GM23338 (cell line): ENCODE measurements at places on chromosomes 3 and 15.

GRCh38 chr3:164230385-164231094, 847.8 kb downstream of the SI start:
- DNase-seq: no peak

DNA sequence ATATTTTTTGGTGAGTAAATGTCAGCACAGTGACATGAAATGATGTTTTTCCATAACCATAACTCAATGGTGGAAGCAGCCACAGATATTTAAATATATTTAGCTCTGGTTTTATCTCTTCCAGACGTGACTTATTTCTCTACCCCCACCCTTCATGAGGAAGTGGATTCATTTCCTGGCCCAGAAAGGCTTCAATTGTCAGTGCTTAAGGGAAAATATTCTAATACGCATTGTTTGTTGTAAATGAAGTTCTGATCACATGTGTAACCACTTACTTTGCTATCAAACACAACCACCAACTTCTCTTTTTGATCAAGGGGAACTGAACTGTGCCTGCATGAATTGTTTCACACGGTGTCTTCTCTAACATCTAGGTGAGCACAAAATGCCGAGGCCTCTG, 14.0 kb downstream of the CLDN16 start:
- no peak for DNase-seq

GRCh38 chr3:45188719-45189659, 37.1 kb downstream of the TMEM158 start:
- no peak for DNase-seq

GRCh38 chr3:48612309-48612708, 2.9 kb upstream of the UQCRC1 start:
- DNase-seq: no peak

DNA sequence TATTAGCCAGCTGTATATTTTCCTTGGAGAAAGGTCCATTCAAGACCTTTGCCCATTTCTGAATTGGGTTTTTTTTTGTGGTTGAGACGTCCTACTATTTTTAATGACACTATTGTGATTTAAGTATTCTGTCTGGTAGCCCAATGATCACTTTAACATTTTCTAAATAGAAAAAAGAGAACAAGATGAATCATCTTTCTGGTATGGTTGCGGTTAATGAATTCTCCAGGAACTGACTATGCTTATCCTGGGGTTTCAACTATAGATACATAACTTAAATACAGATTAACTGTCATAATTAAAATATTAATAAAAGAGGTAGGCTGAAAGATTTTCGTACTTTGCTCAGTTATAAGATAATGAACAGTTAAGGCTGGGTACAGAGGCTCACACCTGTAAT, 51.9 kb downstream of the PBRM1 start:
- no peak for DNase-seq

GRCh38 chr3:72625602-72626337, 222.5 kb downstream of the SHQ1 start:
- DNase-seq: no peak

GRCh38 chr15:93146196-93146595, 57.2 kb upstream of the RGMA start:
- no peak for DNase-seq

- DNase-seq: peak; percentile 68
Measured at GRCh38 chr15:90064911-90065681, 37.2 kb downstream of the IDH2 start.

DNA sequence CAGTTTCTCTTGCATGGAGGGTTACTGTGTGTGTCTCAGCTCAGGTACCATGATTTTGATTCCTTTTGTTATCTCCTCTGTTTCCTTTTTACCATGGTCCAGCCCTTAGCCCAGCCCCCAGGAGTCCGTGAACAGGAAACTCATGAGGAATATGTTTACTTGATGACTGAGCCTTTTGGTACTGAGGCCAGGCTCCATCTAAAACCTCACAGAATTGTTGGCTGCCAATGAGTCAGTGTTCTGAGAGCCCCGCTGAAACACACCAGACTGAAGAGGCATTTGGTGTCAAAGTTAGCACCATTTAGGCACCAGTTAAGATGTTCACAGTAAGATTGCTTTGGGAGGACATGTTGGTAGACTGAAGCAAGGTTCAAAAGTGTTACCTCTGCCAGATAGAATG, 80.9 kb downstream of the DGKG start:
- DNase-seq: no peak

DNA sequence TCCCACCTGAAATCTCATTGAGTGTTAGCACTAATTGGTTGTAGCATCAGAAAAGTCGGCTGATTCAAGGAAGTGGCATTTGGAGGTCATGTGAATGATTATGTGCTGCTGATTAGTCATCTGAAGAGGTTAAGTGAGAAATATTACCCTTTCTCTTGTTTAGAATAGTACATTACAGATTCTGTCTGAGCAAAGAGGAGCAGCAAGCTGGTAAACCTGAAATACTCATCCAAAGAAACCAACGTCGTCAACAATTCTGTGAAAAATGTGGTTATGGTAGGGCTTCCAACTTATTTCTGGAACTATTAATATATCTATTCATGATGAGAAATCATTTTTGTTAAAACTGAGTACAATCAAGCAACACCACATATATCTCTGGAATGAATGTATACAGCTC, 1024.9 kb downstream of the TUSC7 start:
- DNase-seq: no peak

GRCh38 chr15:50192164-50192563, 10.2 kb downstream of the SLC27A2 start:
- DNase-seq: no peak

DNA sequence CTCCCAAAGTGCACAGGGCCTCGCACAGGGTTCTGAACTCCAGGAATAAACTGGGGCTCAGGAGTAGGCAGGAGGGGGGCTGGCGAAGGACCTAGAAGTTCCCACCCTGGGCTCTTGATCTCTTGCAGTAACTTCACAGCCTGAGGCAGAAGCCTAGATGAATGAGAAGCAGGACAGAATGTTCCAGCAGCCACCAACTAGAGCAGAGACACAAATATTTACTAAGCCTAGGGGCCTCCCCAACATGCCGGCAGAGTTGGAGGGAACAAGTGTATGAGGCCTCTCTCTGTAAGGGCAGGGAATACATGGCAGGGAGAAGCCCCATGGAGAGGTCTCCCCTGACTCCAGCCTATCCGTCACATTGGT, 25.3 kb upstream of the C15orf39 start:
- DNase-seq: no peak

GRCh38 chr3:133669949-133670524, 8.3 kb upstream of the TOPBP1 start:
- no peak for DNase-seq

DNA sequence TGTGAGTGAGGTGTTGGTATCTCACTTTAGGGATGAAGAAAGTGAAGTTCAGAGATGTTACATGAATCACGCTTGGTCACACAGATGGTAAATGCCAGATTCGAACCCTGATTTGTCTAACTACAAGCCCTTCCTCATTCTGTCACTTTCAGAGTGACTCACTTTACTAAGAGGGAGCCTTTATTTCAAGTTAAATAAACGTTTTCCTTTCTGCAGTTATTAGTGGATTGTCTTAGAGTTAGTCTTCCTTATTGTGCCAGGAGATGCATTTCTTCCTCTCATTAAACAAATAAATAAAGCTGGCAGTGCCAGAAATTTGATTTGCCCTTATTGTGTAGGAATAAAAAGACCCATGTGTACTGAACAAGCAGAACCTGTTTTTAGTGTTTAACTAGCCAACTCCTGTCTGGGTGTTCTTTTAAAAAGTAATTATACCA, 162.5 kb downstream of the AKAP13 start:
- DNase-seq: no peak
